CD4-positive, alpha-beta T cell treated with Interleukin-4 for 1 hour (primary cell): ENCODE measurements at places on chromosomes 11 and 22.

- no peak for DNase-seq
Measured at GRCh38 chr11:43575913-43576310, 104.6 kb upstream of the HSD17B12 start.

DNA sequence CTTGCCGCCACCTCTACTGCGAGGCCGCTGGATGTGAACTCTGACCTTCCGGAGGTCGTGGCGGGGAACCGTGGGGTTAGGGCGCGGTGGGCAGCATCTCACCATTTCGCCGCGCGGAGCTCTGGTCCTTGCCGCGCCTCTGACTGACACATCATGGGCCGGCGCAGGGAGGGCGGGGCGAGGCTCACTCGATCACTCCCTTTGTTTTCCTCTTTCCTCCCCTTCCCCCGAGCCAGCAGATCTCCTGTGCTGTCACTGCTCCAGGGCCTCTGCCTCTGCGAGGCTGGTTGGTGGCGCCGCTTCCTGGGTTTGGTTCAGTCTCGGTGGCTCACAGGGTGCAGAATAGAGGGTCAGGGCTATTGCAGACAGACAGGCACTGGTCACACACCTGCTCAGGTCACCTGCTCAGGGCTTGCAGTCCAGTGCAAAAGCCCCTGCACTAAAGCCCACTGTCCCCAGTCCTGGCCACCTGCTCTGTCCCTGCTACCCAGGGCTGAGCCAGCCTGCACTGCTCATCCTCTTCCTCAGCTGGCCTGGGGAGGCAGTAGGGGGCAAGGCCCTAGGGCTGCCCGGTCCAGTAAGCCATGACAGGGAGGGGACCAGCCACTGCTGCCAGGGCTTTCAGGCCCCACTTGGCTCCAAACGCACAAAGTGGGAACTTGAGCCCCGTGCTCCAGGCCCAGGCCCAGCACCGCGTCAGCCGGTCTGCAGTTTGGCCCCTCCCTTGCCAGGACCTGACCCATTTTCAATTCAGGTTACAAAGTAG, 36.2 kb downstream of the PISD start:
- no peak for DNase-seq

GRCh38 chr22:44719586-44720368, 17.8 kb downstream of the PRR5 start:
- no peak for DNase-seq

- DNase-seq = no peak
Measured at GRCh38 chr22:50730941-50731661, 6.9 kb upstream of the ACR start.
